Anterior cingulate cortex (tissue), 58 donors: ENCODE measurements at places on chromosomes 3 and 15.

- DNase-seq, result no peak
Observed at GRCh38 chr3:187799942-187800641, 54.8 kb upstream of the BCL6 start.

DNA sequence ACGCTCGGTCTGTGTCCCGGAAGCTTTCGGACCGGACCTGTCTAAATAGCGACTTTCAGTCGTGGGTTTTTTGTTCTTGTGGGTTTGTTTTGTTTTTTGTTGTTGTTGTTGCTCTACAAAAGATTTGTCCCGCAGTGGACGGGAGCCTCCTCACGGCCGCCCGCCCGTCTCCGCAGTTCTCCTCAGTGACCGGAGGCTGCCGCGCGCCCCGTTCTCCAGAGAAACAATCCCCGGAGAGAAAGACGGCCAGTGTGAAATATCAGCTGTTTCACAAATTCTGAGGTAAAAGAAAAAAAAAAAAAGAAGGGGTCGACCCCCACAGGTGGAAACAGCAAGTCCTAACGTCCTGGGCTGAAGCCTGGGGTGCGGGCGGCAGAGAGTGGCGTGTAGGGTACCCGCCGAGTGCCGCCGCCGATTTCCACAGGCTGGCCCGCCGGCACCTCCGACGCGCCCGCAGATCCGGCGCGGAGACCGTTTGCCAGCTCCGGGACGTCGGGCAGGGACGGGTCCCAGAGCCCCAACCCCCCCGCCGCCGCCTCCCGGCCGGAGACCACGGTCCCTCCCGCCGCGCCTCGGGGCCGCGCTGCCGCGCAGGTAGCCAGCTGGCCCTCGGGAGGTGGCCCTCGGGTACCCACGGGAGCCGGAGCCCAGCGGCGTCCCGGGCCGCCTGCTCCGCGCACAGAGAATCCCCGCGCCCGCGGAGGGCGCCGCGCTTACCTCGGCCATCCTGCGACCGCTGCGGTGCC is 478 bp downstream of the BNC1 start:
- DNase-seq, result no peak

DNA sequence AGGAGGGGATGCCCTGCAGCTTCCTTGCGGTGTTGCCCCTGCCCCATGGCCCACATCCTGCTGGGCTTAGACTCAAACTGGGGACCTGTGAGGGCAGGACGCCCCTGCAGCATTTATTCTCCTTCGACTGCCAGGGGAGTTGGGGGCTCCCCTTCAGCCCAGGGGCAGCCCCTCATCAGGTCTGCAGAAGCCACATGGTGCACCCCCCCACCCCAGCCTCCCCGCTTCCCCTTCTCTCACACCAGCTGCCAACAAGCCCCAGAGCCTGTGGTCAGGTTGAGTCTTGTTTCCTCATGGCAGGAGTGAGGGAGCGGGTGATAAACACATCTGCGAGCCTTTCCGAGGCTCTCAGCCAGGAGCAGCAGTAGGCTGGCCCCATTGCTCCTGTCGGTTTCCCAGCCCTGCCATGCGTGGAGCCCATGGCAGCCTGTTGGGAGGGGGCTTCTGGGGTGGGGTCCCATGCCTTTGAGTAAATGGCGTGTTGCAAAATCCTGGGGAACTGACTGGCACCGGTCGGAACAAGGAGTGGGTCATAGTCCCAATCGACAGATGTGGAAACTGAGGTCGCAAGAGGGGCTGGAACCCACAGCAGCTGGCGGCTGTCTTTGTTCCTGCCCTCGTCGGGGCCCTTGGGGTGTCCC is 27.8 kb downstream of the WNT7A start:
- DNase-seq, result no peak

- no peak for DNase-seq
Observed at GRCh38 chr3:143595456-143596077, 252.7 kb downstream of the SLC9A9 start.

GRCh38 chr3:116039651-116039985 is 405.7 kb downstream of the LSAMP start:
- no peak for DNase-seq
